ENCODE measurements at places on chromosomes 4 and X. TPM values are rescaled to one million over a fixed set of nuclear protein-coding genes. Genes with fewer than 3 reads are reported as not detected.

- no peak for DNase-seq
These were observed 78.8 kb downstream of the SEL1L3 start for GRCh38 chr4:25783943-25784342.

ALB gene
- not detected for total RNA-seq

SLC38A5 gene
- 136 TPM for total RNA-seq

- no peak for DNase-seq
These were observed 143.9 kb upstream of the TBL1X start for GRCh38 chrX:9320940-9321339.

DNA sequence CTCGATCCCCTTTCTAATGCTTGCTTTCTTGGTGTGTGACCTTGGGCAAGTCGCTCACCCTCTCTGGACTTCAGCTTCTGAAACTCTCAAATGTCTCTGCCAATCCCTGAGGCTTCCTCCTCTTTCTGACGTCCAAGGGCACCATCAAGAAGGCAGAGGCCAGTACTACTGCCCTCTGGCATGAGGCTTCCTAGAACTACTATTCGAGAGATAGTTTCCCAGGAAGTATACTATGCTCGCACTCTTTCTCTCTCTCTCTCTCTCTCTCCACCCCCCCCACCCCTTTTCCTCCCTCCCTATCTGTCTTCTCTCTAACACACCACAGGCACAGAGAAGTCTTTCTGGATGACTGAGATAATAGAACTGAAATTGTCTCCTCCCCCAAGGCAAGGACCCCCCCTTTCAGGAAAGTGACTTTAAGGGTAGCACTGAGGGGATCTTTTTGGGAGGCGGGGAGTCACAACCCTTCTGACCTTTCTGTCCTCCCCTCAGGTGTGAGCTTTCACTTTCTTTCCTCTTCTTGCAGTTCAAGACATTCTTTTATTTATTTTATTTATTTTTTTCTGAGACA is 20.0 kb upstream of the BCOR start:
- no peak for DNase-seq

DNA sequence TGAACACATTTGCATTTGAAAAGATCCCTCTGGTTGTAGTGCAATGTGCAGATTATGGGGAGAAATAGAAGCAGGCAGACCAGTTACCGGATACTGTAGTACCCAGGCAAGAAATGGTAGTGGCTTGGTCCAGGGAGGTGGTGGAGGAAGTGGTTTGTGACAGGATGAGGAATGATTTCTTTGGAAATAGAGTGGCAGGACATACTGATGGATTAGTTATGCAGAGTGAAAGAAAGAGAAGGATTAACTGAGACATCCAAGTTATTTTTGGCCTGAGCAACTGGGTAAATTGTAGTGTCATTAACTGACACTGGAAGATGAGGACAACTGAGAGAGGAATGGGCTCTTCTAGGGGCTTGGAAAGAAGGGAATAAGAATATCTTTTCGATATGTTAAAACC is 139.7 kb downstream of the CFAP299 start:
- DNase-seq = no peak

DNA sequence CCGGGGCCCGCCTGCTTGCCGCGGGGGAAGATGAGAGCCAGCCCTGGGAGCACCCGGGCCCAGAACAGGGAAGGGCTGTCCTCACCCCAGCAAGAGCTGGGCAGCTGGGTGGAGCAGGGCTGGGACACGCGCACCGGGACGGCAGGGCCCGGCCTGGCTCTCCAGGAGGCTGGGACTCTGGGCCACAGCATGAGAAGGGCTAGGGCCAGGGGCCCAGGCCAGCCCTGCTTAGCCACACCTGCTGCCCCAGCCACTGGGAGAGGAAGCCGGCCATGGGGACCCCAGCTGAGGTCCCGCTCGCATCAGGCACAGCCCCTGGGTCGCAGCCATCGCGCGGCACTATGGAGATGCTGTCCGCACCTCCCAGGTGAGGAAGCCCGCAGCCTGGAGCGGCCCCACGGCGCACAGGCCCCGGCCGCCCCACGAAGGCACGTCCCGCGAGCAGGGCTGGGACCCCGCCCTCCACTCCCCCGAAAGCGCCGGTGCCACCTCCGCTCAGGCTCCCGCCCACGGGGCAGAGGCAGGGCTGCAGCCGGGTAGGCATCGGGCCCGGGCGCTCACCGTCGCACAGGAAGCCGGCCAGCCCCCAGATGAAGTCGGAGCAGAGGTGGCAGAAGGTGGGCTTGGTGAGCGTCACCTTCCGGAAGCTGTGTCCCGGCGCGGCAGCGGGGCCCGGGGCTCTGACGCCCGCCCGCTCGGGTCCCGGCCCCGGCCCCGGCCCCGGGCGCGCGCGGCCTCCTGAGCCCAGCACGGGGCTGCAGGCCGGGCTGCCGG is 531 bp downstream of the DGKQ start:
- peak; percentile 54 for DNase-seq

DNA sequence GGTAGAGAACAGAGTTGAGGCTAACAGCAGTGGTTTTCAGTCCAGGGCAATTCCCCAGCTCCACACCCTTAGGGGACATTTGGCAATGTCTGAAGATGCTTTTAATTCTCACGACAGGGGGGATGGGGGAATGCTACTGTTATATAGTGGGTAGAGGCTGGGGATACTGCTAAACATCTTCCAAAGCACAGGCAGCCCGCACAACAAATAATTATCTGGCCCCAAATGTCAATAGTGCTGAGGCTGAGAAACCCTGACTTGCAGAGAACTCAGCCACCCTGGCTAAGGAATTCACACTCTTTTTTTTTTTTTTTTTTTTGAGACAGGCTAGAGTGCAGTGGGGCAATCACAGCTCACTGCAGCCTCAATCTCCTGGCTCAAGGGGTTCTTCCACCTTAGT is 60.6 kb downstream of the POLR2B start:
- no peak for DNase-seq

BCOR gene
- total RNA-seq = 23.3 TPM

MEPE gene
- not detected for total RNA-seq

DNA sequence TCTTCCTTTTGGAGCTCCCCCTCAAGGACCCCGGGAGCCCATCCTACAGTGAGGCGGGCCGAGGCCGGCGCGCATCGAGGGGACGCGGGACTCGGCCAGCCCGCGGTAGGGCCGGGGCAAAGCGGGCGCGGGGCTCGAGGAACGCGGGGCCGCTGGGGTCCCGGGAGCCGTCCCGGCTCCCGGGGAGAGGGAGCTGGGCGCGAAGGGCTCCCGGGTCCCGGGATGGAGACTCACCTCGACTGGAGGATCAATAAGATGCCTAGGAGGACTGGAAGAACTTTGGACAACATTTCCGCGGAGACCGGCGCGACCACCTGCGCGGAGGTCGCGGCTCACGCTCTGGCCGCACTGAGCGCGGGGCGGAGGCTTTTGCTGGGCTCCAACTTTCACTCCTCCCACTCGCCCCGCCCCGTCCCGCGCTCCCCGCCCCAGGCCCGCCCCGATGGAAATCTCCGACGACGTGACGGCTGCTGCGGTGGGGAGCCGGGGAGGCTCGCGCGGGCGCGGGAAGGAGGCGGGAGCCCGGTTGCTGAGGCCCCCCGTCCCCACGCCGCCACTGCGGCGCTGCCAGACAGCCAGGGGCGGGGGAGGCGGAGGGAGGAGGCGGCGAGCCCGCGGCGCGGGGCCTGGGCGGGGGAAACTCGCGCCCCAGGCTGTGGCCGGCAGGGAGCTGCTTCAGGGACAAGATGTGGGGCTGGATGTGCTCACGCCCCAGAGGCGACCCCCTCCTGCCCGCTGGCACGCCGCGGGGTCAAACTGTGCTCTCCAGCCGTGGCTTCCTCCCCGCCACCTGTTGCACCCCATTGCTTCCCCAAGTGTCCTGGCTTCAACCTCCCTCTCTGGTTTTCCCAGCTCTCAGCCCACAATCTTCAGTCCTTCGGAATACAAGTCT is at the start of gene GABRE:
Gene GABRE (minus strand): TSS at position 341 of the 892 bp plus-strand sequence. CDS start 51 bp downstream, at position 290.
- peak; percentile 76 for DNase-seq

Measured in HT-29 (cell line).